ENCODE measurements at places on chromosomes 16 and 17. TPM values are rescaled to one million over a fixed set of nuclear protein-coding genes. Genes with fewer than 3 reads are reported as not detected.

GRCh38 chr16:81581107-81581506, 136.5 kb downstream of the CMIP start:
- no peak for DNase-seq
- H3K4me3 ChIP-seq, result no peak overlapping the region
- H3K4me1 ChIP-seq, result peaks cover 71% of the 10 kb centered on the region
- no peaks in the 10 kb centered on the region for H3K27me3 ChIP-seq
- H3K27ac ChIP-seq, result no peak overlapping the region

KRT15 gene
- total RNA-seq, result 37.1 TPM

GRCh38 chr16:3311496-3311895, 6.2 kb downstream of the ZNF75A start:
- no peaks in the 10 kb centered on the region for H3K27me3 ChIP-seq
- H3K36me3 ChIP-seq, result no peaks in the 10 kb centered on the region
- H3K27ac ChIP-seq, result no peak overlapping the region
- no peak for DNase-seq
- no peaks in the 10 kb centered on the region for H3K4me1 ChIP-seq

ZFP90 gene
- 21.8 TPM for total RNA-seq

DNA sequence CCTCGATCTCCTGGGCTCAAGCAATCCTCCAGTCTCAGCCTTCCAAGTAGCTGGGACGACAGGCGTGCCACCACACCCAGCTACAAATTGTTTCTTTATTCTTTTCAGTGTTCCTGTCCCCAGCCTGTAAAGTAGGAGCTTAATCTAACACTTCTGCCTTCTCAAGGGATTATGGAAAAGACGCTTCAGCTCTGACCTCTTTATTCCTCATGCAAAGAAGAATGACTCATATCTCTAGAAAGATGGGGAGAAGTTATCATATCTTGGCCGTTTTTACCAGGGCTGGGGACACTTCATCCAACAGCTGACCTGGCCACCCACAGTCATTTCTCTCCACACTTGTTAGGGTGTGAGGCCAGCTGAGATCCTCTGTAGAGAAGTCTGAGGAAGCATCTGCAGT, 172.6 kb downstream of the HAPSTR1 start:
- no peak overlapping the region for H3K4me3 ChIP-seq
- no peak for DNase-seq
- H3K27ac ChIP-seq, result no peak overlapping the region
- H3K36me3 ChIP-seq, result no peaks in the 10 kb centered on the region

KCNJ2 gene
- not detected for total RNA-seq

DNA sequence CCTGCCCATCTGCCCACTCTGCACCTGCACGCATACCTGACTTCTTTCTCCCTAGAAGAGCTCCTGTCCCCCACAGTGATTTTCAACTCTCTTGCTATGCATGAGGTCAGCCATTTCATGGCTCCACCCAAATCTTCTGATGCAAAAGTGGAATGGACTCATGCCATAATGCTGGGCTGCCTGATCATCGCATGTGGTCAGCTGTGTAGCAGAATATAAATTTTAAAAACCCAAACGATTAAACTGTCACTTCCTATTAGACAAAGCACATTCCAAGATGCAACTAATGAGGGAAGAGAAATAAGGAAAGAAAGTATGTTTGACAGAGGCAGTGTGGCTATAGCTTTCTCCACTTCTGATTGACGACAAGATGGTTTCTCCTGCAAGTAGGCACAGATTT, 26.1 kb downstream of the GRIN2A start:
- no peaks in the 10 kb centered on the region for H3K36me3 ChIP-seq
- no peak overlapping the region for H3K4me3 ChIP-seq
- no peak overlapping the region for H3K27ac ChIP-seq
- DNase-seq, result no peak

WFIKKN1 gene
- 0.47 TPM for total RNA-seq

- H3K36me3 ChIP-seq, result no peaks in the 10 kb centered on the region
- no peak for DNase-seq
- no peaks in the 10 kb centered on the region for H3K4me1 ChIP-seq
- peaks cover 6% of the 10 kb centered on the region for H3K27me3 ChIP-seq
- no peak overlapping the region for H3K27ac ChIP-seq
These were observed 72.8 kb downstream of the AXIN2 start for GRCh38 chr17:65488665-65489064.
